Transverse colon (tissue), 4 donors: ENCODE measurements at places on chromosomes 13 and 19. TPM values are rescaled to one million over a fixed set of nuclear protein-coding genes. Genes with fewer than 3 reads are reported as not detected.

GRCh38 chr19:38162094-38162493, 61.9 kb downstream of the DPF1 start:
- DNase-seq, result no peak
- no peak overlapping the region for H3K27ac ChIP-seq
- no peak overlapping the region for H3K4me3 ChIP-seq
- H3K27me3 ChIP-seq, result no peaks in the 10 kb centered on the region

- peaks cover 7% of the 10 kb centered on the region for H3K4me1 ChIP-seq
- peaks cover 61% of the 10 kb centered on the region for H3K27me3 ChIP-seq
- H3K27ac ChIP-seq, result peak overlapping the region; percentile 71
- H3K36me3 ChIP-seq, result no peaks in the 10 kb centered on the region
- H3K4me3 ChIP-seq, result peak overlapping the region; percentile 45
- peak; percentile 56 for DNase-seq
These were observed 622 bp upstream of the FXYD5 start for GRCh38 chr19:35153701-35154524.

GRCh38 chr13:31101472-31102170, 60.1 kb downstream of the HSPH1 start:
- no peak overlapping the region for H3K4me3 ChIP-seq
- DNase-seq, result no peak
- no peak overlapping the region for H3K27ac ChIP-seq
- no peaks in the 10 kb centered on the region for H3K36me3 ChIP-seq
- peaks cover 3% of the 10 kb centered on the region for H3K27me3 ChIP-seq

GRCh38 chr13:73903561-73903960, 230.6 kb downstream of the KLF12 start:
- H3K36me3 ChIP-seq, result no peaks in the 10 kb centered on the region
- no peak for DNase-seq
- no peaks in the 10 kb centered on the region for H3K27me3 ChIP-seq
- no peaks in the 10 kb centered on the region for H3K4me1 ChIP-seq
- H3K4me3 ChIP-seq, result no peak overlapping the region
- no peak overlapping the region for H3K27ac ChIP-seq

GRCh38 chr19:3250675-3251074, 26.2 kb downstream of the CELF5 start:
- H3K4me1 ChIP-seq, result no peaks in the 10 kb centered on the region
- no peak overlapping the region for H3K27ac ChIP-seq
- no peak overlapping the region for H3K4me3 ChIP-seq
- peaks cover 16% of the 10 kb centered on the region for H3K27me3 ChIP-seq

The ZNF492 gene
- not detected for total RNA-seq

The LILRA6 gene
- not detected for total RNA-seq

The IRGC gene
- total RNA-seq, result not detected
